ENCODE measurements at places on chromosomes 12 and 14. TPM values are rescaled to one million over a fixed set of nuclear protein-coding genes. Genes with fewer than 3 reads are reported as not detected.

DNA sequence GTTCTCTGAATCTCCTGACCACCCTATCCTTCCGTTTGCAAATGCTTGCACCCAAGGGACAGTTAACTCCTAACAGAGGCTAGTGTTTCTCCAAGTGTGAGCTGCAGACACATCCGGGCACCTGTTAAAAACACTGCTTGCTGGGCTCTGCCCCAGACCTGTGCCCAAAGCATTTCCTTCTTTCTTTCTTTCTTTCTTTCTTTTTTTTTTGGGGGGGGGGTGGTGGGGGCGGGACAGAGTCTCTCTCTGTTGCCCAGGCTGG is 42.5 kb downstream of the SPRING1 start:
- no peak for DNase-seq

GRCh38 chr12:67025543-67026114 is 243.5 kb upstream of the CAND1 start:
- DNase-seq, result peak; percentile 32

GRCh38 chr12:1928439-1929121 is 10.1 kb upstream of the CACNA2D4 start:
- DNase-seq, result no peak

GRCh38 chr14:99538275-99538674 is 57.1 kb downstream of the CCNK start:
- peak; percentile 69 for DNase-seq

GRCh38 chr12:23099104-23099503 is 474.1 kb downstream of the ETNK1 start:
- DNase-seq, result no peak

Gene FOXA1
- not detected for total RNA-seq

Gene LDHB
- 730 TPM for total RNA-seq

Gene BTBD7
- 9.4 TPM for total RNA-seq

Gene CCDC77
- 22.4 TPM for total RNA-seq

Gene ACSS3
- total RNA-seq, result 2.6 TPM

Data from M059J (cell line).